ENCODE measurements at places on chromosomes 5 and 9. TPM values are rescaled to one million over a fixed set of nuclear protein-coding genes. Genes with fewer than 3 reads are reported as not detected.

Gene ENC1
- total RNA-seq: 72.0 TPM

Gene CCL27
- total RNA-seq: not detected

Gene DROSHA
- 72.2 TPM for total RNA-seq

Gene REEP2
- total RNA-seq: 2.6 TPM

Gene SHISAL2B
- not detected for total RNA-seq
